NAMALWA (cell line): ENCODE measurements at places on chromosomes 2 and 18.
A peak's percentile ranks its signal among the peaks of the same experiment; 100 is the strongest.

DNA sequence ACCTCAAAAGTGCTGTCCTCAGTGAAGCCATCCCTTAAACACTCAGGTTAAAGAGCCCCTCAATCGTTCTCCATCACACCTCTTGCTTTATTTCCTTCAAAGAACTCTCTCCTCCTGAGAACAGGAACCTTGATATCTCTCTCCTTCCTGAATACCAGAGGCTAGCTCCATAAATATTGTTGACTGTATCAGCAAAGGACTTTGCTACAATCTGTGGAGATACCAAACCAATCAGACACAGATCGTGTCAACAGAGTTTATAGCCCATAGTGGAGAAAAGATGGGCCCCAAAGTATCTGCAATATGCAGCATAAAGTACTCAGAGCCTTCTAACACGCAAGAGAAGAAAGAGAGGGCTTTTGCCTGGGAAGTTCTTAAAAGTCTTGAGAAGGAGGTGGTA, 36.4 kb downstream of the PLEKHM3 start:
- DNase-seq = no peak

GRCh38 chr2:211453311-211453887, 897.0 kb downstream of the CPS1 start:
- DNase-seq = no peak

GRCh38 chr18:26021061-26021754, 69.2 kb downstream of the SS18 start:
- no peak for DNase-seq

DNA sequence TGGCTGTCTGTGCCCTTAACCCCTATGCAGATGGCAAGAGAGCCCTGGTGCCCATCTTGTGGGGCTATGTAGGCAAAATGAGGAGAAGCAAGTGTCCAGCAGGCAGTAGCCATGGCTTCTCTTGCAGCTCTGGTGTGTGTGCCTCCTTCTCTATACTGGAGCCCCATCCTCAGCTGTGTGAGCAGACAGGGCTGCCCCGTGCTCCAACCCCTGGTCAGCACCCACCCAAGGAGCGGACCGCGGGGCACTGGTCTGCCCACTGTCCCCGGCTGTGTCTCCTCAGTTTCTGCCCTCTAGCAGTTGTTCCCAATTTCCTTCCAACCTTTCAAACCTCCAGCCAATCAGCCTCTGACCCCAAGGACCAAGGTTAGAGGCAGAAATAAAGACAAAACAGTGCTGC, 134.9 kb upstream of the GLI2 start:
- no peak for DNase-seq

DNA sequence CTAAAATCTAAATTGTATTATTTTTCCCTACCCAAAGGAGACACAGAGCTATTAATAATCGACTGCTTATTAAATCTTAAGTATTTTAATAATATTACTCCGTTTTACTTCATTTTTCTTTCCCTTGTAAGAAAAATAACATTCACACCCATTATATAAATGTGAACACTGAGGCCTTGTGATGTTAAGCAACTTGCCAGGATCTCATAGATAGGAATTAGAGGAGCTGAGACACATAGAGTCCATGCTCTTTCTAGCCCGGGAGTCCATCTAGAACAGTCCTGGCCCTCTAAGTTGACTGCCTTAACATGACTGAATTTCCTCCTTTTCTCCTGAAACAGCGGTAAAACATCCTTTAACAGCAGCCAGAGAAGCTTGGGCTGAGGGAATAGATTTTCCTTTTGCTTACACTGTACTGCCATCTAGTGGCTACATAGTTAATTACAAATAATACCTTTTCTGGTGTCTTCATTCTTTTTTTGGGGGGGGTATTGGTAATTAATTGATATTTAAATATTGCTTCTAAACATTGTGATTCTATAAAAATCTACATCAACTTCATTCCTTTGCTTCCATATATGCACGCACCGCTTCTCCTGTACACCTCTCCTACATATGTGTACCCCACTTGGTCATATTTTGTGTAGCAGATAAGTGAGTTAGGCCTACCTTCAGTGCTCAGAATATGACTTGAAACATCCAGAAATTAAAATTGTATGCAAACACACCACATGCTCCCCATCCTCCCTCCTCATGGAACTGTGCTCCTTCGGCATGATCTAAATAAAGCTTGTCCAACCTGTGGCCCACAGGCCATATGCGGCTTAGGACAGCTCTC, 125.8 kb upstream of the HNMT start:
- DNase-seq = peak; percentile 55

- DNase-seq = no peak
Measured at GRCh38 chr18:64097497-64097896, 51.4 kb downstream of the LINC00305 start.

- DNase-seq = no peak
Measured at GRCh38 chr18:57803103-57803969, at the start of gene ATP8B1. TSS of gene ATP8B1 (minus strand) at chr18:57803315. CDS start at chr18:57731807, 71,508 bp downstream.

DNA sequence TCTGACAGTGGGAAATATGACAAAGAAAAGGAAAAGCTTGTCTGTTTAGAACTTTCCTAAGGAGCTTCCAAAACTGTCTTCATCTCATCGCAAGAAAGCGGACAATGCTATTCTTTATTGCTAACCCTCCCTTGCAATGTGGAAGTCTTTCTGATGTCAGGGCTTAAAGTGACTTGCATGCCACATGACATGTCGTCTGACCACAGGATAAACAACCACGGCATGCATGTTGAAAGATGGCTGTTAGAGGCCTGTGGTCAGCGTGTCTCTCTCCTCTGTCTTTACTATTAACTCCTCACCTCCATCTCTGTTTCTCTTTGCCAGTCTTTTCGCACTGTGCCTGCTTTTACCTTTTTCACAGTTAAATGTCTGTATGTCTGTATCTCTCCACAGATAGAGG, 389.8 kb downstream of the LNPK start:
- no peak for DNase-seq

- no peak for DNase-seq
Measured at GRCh38 chr2:52608030-52608429, 1159.6 kb upstream of the CHAC2 start.

DNA sequence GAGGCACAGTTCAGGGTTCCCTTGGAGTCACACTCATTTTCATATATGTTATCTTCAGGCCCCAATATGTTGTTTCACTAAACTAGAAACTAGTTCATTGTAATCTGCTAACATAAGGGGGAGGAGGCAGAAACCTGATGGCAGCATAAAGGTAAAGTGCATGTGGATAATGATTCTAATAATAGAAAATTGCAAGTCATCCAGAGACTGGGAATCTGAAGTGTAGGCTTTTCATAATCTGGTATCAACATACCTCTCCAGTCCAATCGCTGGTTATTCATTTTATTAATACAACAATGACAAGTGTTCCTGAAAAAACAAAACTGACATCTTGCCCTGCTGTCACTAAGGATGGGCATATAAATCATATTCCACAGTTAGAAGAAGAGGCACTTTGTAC, 326.3 kb upstream of the ZNF804A start:
- no peak for DNase-seq

DNA sequence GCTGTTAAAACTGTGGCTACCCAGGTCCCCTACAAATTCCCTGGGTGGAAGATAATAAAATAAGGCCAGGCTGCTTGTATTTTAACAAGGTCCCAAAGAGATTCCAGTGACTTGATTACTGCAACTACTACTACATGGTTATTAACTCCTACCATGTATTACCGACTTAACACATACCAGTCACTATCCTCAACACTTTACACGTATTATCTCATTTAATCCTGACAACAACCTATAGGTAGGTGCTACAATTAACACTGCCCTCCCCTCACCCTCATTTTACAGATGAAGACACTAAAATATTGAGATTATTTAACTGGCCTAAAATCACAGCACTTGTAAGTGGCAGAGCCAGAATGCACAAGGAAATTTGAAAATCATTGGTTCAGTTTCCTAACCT, 5.4 kb downstream of the CLASP1 start:
- no peak for DNase-seq

GRCh38 chr18:41126541-41127235, 828.3 kb upstream of the PIK3C3 start:
- no peak for DNase-seq

GRCh38 chr2:24766609-24767008, 26.6 kb downstream of the PTRHD1 start:
- DNase-seq = no peak

DNA sequence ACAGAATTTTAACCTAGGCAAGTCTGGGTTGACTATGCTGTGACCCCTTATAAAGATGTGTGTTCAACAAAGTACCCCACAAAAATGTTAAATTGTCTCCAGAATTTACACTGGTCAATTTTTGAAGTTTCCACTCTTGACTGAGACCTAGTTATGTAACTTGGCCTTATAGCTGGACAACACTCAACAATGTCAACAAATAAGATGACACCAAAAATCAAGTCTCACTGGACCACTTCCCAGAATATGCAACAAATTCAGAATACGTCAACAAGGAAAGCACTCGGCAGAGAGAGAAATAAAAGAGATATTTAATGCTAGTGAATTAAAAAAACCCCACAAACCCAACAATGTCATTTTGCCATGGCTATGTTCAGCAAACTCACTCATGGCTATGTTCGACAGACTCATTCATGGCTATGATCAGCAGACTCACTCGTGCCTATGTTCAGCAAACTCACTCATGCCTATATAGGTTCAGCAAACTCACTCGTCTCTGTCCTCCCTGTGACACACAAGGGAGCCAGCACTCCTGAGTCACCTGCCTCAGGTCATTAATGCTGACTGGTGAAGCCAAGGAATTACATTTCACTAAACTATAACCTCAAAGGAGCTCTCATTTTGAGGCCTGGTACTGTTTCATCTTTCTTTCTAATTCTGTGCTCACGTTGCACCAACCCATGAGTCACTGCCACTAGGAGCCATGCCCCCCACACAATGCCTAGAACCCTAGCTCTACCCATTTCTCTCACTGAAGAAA, 72.7 kb downstream of the PTPN2 start:
- DNase-seq = no peak

DNA sequence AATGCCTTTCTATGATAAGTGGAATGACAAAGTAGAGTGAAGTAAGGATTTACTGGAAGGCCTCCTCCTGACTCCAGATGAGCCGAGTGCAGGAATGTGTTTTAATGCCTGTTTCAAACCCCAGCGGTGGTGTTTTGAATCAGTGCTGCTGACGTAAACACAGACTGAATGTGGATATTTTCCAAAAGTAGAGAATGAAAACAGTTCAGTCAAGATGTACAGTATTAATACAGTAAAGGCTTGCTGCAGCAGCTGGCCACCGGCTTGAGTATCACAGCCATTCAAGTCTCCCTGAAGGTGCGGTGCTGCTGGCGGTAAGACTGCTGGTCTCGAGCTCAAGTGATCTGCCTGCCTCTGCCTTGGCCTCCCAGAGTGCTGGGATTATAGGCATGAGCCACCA, 46.7 kb downstream of the ARHGAP28 start:
- DNase-seq = no peak

DNA sequence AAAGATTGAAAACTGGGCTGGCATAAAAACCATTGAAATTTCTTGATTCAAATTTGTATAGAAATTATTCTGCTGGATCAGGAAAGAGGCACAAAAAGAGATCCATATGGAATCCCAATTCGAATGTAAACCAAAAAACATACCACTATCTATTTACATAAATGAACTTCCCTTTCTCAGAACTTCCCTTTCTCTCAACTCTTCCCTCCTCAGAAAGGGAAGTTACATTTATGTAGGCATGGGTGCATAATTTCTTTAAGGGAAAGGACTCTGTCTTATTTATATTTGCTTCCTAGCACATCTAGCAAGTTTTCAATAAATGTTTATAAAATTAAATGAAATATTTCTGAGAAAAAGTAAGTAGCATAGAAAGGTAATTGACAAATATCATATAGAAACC, 398.1 kb upstream of the ATP5MC3 start:
- DNase-seq = peak; percentile 18

DNA sequence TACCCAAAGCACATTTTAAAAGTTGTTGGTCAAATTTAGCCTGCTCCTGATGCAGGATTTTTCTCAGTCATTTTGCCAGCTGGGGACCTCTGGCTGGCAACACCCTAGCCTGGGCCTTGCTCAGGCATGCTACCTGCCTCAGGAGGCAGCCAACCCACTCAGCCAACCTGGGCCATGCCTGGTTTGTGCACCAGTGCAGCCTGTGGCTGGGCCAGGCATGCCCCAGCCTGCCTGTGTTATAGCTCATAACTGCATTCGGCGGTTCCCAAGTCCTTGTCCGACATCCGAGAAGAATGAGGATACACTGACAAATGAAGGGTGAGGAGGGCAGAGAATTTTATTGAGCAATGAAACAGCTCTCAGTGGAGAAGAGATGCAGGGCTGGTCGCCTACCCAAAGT, 608.0 kb downstream of the SUCLG1 start:
- no peak for DNase-seq

- no peak for DNase-seq
Measured at GRCh38 chr18:37182340-37183135, 353.6 kb downstream of the KIAA1328 start.

- DNase-seq = peak; percentile 97
Measured at GRCh38 chr2:27086724-27087593, at the start of gene KHK. TSS of gene KHK (plus strand) at chr2:27086772. CDS start at chr2:27087260, 488 bp downstream.
